Stimulated activated CD8-positive, alpha-beta memory T cell treated with anti-CD3 and anti-CD28 coated beads, Interleukin-4, amount 100 ng/mL, for 4 hours (primary cell): ENCODE measurements at places on chromosomes 11 and 22.

- no peak for DNase-seq
These were observed 26.9 kb upstream of the CBX7 start for GRCh38 chr22:39179401-39179827.

GRCh38 chr11:11916981-11917399 lies 75.2 kb downstream of the USP47 start:
- DNase-seq, result no peak

GRCh38 chr22:27032091-27032761 lies 374.8 kb downstream of the MIAT start:
- DNase-seq, result no peak

DNA sequence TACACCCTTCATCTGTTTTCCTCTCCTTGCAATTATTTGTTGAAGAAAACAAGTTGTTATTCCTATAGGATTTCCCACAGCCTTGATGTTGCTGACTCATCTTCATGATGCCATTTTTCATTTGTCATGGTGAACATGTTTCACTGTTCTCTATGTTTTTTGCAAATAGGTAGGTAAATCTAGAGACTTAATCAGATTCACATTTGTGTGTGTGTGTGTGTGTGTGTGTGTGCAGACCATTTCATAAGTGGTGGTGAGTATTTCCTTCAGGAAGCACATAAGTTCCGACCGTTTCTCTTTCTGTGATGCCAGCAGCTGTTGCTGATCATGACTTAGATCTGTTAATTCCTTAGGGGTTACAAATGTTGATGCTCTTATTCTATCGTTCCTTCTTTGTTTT lies 80.3 kb upstream of the IZUMO1R start:
- DNase-seq, result no peak

DNA sequence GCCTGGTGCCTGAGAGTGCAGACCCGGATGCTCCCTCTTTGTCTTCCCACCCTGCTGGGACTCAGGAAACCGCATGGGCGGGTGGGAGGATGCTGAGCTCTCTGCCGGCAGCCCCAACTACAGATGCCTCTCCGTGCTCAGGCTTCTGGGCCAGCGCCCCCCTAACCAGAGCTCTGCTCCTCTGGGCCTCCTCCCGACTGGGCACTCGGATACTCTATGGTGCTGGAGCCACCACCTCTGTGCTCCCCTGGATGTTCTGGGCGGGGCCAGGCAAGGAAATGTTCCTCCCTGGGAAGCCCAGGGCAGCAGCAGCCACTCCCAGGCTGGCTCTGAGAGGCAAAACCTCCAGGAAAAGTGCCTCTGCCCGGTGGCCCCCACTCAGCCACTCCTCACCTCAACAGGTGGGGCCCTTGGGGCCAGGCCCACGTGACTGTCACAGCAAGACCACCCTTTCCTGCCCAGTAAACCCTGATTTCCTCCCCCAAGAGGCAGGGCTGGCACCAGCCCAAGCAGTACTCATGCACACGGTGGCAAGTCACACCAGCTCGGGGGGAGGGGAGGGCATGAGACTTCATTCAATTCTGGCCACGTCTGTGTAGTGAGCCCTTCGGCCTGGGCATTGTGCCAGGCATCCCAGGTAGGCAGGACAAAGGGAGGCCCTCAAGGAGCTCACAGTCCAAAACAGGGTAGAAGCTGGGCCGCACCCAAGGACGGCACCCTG lies 54.7 kb upstream of the TCF20 start:
- DNase-seq, result no peak

GRCh38 chr11:81658722-81659121 lies 1074.9 kb downstream of the FAM181B start:
- no peak for DNase-seq

- peak; percentile 32 for DNase-seq
These were observed 16.3 kb downstream of the SDHAF2 start for GRCh38 chr11:61446211-61446651.

DNA sequence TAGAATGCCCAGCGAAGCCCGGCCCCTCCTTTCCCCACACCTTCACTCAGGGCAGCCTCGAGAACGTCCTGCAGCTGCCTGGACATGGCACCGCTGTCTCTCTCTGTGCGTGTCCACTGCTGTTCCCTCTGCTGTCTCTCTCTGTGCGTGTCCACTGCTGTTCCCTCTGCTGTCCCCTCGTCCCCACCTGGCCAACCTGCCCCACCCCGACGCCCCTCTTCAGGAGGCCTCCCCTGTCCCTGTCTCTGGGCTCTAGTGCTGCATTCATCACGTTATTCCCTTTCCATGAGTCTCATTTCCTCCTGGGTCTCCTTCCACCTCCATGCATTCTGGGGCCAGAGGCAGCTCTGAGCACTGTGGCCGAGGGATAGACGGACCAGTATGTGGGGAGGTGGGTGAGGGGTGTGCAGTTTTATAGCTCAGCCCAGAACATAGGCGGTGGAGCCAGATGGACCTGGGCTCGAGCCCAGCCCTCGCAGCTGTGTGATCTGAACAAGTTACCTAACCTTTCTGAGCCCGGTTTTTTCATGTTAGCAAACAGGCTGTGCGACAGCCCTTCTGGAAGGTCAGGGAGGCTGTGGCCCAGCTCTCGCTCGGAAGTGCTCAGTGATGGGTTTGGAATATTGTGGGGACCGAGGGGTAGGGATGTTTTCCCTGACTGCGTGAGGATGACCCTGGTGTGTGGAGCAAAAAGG lies 41.9 kb upstream of the SMIM38 start:
- DNase-seq, result no peak

DNA sequence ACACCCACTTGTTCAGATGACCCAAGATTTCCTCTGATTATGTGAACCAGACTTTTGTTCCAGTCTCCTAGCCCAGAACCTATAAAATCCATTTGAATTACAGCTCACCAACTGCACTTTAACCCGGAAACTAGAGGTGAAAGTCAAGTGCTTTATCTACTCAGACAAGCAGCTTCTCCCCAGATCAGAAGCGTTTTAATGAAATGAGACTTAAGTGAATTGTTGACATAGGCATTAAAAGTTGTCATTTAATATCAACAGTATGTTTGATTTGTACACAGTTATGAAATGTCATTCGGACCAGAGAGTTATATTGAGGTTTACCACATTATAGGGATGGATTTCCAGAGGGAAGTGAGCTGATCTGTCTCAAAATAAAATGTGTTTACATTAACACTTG lies 52.0 kb downstream of the CADM1 start:
- DNase-seq, result no peak

DNA sequence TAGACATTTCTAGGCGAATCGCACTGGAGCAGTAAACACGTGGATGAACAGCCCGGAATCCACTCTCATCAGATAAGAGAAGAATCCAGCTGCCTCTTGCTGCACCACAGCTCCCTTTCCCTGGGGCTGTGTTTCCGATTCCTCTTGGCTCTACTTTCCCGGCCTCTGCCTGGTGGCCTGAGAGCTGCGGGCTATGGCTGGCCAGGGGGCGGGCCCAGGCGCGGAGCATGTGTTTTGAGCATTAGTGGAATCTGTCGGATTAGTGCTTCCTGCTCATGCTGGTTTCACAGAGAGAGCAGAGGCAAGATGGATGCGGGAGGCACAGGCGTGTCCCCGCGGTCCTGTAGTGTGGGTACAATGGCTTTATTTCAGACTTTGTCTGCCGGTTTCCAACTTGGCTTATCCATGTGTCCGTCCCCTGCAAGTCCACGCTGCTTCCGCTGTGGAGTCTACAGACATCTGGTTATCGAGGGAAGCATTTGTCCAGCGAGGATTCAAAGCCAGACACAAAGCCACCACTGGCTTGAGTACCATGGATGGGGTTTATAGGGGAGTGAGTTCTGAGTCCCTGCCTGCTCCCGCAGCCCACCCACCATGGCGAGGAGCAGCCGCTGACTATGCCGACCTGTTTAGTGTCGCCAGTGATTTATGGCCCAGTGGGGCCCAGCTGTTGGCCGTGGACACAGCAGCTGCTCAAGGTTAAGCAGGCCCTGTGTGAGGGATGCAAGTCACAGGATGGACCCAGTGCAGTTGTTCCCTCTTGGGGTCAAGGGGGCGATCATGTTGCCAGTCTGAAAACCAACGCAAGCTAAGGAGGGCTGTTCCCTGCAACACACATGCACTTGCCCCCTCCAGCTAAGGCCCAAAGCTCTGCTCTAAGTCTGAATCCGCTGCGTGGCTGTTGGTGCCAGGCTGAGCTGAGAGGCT lies 43.3 kb upstream of the EP300 start:
- DNase-seq, result no peak

DNA sequence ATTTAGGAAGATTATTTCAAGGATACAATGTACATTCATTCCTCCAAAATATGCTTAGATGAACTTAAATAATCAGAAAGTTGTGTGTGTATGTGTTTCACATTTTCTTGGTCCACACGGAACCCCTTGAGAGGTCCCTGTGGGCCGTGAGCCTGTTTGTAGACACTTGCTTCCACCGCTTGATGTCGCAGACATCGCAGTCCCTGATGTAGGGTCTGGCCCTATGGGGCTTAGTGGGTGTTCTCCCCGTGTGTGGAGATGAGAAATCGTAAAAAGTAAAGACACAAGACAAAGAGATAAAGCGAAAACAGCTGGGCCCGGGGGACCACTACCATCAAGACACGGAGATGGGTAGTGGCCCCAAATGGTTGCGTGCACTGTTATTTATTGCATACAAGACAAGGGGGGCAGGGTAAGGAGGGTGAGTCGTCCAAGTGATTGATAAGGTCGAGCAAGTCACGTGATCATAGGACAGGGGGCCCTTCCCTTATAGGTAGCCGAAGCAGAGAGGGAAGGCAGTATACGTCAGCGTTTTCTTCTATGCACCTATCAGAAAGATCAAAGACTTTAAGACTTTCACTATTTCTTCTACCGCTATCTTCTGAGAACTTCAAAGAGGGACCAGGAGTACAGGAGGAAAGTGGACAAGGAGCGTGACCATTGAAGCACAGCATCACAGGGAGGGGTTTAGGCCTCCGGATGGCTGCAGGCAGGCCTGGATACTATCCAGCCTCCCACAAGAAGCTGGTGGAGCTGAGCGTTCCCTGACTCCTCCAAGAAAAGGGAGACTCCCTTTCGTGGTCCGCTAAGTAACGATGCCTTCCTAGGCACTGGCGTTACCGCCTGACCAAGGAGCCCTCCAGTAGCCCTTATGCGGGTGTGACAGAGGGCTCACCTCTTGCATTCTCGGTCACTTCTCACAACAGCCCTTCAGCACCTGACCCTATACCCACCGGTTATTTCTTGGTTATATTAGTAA lies 1.2 kb upstream of the APOBEC3C start:
- no peak for DNase-seq

GRCh38 chr11:131423688-131424087 lies 53.3 kb downstream of the NTM start:
- no peak for DNase-seq

DNA sequence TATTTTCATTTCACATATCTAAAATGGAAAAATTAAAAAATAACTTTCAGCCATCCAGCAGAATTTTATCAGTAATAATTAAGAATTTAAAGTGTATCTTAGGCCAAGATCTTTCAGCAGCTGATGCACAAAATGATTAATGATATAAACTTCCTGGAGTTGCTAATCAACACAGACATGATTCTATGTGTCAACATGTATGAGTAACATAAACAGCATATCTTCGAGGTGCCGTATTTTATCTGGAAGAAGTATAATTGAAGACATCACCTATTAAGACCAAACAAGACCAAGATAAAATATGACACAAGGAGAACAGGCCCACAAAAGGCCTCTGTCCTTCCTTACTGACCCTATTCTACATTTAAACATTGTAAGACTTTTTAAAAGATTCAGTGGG lies 45.2 kb downstream of the SLC5A12 start:
- DNase-seq, result no peak

DNA sequence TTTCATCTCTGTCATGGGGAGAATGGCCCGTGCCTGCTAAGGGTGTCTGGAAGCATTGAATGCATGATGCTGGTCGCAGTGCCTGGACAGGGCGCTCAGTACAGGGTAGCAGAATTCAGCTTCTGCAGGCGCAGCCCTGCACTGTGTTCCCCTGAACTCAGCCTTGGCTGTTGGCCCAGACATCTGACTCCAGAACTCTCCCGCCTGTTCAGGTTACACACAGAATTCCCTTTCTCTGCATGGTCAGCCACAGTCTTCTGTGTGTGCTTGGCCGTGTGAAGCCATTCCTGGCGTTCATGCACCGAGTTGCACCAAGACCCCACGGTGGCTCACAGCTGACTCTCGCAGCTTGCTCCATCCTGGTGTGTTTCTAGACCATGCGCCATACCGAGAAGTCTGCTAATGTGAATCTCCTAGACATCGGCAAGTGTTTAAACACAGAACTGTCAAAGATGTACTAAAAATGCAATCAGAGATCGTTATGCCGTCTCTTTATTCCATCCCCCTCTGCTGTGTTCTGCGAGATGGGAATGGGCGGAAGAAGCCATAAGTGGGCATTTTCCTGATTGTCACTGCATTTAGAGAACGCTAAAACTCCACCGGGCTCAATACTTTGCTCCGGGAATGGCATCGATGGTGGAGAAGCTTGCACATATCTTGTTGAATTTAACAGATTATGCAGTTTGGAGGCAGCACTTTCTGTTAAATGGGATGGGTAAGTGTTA lies 55.6 kb downstream of the MPPED1 start:
- DNase-seq, result no peak
